ENCODE measurements at places on chromosomes 11 and 22. TPM values are rescaled to one million over a fixed set of nuclear protein-coding genes. Genes with fewer than 3 reads are reported as not detected.

- no peak for DNase-seq
These were observed 1741.9 kb upstream of the RAG2 start for GRCh38 chr11:38339835-38340440.

- DNase-seq = no peak
These were observed 8.2 kb upstream of the LAYN start for GRCh38 chr11:111532365-111532709.

- no peak for DNase-seq
These were observed 70.4 kb upstream of the FGF3 start for GRCh38 chr11:69889400-69890318.

Gene PRR33
- not detected for total RNA-seq

Gene SEC14L6
- total RNA-seq = not detected

- DNase-seq = no peak
These were observed 47.7 kb downstream of the PDE2A start for GRCh38 chr11:72626414-72626936.

- DNase-seq = no peak
These were observed 424.4 kb upstream of the LARGE1 start for GRCh38 chr22:34344702-34345101.

DNA sequence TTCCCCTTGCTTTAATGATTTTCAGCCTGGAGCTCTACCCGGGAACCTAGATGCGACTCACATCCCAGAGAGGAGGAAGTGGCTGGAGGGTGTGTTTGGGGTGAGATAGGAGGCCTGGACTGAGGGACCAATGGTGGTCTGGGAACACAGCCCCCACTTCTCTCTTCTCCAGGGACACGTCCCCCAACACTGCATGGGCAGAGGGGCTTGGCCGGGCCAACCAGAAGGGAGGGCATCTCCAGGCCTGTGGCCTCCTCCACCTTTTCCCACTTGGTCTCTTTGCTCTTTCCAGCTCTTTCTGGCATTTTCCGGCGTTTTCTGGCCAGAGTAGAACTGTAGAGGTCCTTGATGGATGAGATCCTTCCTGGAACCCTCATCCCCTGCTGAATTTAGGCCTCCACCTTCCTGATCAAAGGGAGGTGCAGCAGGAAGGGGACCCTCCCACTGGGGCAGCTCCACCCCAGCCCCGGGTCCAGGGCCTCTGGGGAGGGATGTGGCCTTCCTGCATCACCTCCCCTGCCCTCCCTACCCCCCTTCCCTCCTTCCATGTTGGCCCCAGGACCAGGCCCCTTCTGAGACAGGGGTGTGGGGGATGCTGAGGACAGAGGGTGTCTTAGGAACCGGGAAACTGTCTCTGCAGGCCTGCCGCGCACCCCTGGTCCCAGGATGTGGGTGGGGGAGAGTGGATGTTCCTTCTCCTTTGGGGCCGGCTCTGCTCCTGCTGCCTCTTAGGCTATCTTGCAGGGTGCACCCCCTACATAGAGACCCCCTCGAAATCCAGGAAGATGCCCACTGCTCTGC is 24.4 kb downstream of the MRGPRG start:
- no peak for DNase-seq

Gene GP1BB
- total RNA-seq = 2.9 TPM

Gene CDC45
- total RNA-seq = 0.48 TPM

DNA sequence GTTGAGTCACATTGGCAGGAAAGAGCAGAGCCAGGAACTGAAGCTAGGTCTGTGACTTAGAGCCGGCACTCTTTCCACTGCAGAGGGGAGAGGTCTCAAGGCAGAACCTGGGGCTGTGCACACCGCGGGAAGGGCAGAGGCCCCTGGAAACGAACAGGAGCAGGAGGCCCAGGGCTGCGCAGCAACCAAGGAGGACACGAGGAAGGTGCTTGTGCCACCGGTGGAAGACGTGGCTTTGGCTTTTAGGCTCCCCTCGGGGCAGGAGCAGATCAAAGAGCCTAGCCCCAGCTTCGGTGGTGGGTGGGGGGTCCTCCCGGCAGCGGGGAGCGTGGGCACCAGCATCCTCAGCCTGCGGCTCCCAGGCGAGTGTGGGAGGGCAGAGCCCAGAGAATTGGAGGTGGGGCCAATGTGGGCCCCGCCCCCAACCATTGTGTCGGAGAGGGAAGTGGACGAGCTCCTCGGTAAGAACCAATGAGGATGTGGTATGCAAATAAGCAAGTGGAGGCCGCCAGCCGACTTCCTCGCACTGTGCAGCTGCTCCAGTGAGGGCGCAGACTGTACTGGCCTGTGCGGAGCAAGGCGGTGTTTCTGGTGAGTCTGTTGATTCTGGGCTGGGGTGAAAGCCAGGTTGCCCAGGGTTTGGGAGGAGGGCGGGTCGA is at the start of gene CCDC116:
Gene CCDC116 (plus strand): TSS at position 524 of the 659 bp plus-strand sequence. CDS start 422 bp downstream, outside the sequence.
- DNase-seq = no peak

DNA sequence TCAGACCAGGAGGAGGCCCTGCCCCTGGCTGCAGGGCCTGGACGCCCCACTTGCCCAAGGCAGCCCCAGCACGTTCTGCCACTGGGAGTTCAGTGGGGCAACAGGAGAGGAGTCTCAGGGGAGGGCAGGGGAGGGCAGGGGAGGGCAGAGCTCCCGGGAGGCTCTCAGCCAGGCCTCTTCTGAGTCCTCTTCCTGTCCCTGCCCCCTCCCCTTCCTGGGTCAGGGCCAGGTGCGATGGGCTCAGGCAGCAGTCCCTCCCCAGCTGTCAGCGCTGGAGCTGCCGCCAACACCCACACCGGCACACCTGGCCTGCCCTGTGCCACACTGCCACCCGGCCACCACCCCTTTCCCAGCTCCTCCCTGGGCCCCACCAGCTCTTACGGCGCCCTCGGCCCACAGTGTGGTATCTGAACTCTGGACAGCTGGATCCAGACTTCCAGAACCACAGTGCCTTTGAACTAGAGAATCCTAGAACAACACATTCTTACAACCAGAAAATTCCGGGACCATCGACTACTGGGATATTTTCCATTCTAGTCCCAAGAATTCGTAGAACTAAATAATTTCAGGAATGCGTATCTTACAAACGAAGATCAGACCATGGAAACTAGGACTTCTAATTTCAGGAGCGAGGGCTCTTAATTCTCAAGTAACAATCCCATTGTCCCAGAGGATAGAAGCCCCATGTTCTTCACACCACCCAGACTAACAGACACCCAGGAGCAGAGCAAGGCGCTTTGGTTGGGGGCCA is 21.8 kb downstream of the RPL3 start:
- DNase-seq = peak; percentile 71

- peak; percentile 41 for DNase-seq
These were observed 23.6 kb upstream of the MUC5B start for GRCh38 chr11:1199241-1199750.

Gene GAB4
- total RNA-seq = not detected

GRCh38 chr11:124763156-124763947 is 1.3 kb upstream of the ESAM start:
- peak; percentile 70 for DNase-seq

DNA sequence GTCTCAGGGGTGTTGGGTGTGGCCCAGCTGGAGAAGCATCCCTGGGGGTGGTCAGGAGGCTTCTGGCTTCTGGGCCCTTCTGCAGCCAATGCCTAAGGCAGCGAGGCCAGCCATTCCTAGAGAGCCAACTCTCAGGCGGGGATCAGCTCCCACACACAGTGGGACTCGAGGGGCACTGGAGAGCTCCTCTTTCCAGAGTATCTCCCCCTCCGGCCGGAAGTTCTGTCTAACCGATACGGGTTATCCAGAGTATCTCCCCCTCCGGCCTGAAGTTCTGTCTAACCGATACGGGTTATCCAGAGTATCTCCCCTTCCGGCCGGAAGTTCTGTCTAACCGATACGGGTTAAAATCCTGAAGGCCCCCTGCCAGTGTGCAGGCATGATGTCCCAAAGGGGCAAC is 71.2 kb upstream of the B3GAT1 start:
- DNase-seq = no peak

Measured in breast epithelium (tissue), 4 donors.